Ascending aorta (tissue), 2 donors: ENCODE measurements at places on chromosomes 4 and X.

DNA sequence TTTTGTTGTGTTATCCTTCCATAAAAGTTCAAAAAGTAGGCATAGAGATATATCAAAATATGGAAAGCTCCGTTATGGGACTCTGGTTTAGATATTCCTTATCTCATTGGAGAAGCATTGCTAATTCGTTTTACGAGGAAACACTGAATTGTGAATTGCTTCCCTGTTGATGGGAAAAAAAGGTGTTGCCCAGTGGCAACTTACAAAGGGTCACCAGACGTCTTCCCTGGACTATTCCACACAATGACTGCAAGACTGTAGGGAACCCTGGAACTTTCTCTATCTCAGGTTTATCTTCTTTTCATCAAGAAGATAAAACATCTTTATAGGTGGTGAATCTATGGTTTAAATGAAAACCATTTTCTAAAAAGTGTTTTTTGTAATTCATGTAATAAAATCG lies 137.7 kb downstream of the MID1 start:
- DNase-seq: no peak

GRCh38 chrX:19096586-19096985 lies 25.7 kb downstream of the ADGRG2 start:
- DNase-seq: no peak

- no peak for DNase-seq
These were observed 68.4 kb downstream of the ARHGEF38 start for GRCh38 chr4:105620640-105621323.

- no peak for DNase-seq
These were observed 24.1 kb upstream of the MAGEC1 start for GRCh38 chrX:141879616-141880015.

- no peak for DNase-seq
These were observed 5.8 kb upstream of the TMEM271 start for GRCh38 chr4:581753-582361.
